ENCODE measurements at places on chromosomes 7 and 10. TPM values are rescaled to one million over a fixed set of nuclear protein-coding genes. Genes with fewer than 3 reads are reported as not detected.
A peak's percentile ranks its signal among the peaks of the same experiment; 100 is the strongest.

GRCh38 chr7:155645662-155646061, 1.2 kb downstream of the RBM33 start:
- H3K27ac ChIP-seq, result no peak overlapping the region
- H3K4me1 ChIP-seq, result peaks cover 20% of the 10 kb centered on the region
- peaks cover 45% of the 10 kb centered on the region for H3K36me3 ChIP-seq
- H3K27me3 ChIP-seq, result no peaks in the 10 kb centered on the region
- peak overlapping the region; percentile 83 for H3K4me3 ChIP-seq
- no peak for DNase-seq

- H3K27ac ChIP-seq, result peak overlapping the region; percentile 87
- H3K27me3 ChIP-seq, result no peaks in the 10 kb centered on the region
- H3K4me1 ChIP-seq, result peaks cover 48% of the 10 kb centered on the region
- peaks cover 34% of the 10 kb centered on the region for H3K36me3 ChIP-seq
- H3K4me3 ChIP-seq, result no peak overlapping the region
These were observed 10.0 kb downstream of the KLF6 start for GRCh38 chr10:3774814-3775695.

Gene SKIDA1
- total RNA-seq, result 0.65 TPM

DNA sequence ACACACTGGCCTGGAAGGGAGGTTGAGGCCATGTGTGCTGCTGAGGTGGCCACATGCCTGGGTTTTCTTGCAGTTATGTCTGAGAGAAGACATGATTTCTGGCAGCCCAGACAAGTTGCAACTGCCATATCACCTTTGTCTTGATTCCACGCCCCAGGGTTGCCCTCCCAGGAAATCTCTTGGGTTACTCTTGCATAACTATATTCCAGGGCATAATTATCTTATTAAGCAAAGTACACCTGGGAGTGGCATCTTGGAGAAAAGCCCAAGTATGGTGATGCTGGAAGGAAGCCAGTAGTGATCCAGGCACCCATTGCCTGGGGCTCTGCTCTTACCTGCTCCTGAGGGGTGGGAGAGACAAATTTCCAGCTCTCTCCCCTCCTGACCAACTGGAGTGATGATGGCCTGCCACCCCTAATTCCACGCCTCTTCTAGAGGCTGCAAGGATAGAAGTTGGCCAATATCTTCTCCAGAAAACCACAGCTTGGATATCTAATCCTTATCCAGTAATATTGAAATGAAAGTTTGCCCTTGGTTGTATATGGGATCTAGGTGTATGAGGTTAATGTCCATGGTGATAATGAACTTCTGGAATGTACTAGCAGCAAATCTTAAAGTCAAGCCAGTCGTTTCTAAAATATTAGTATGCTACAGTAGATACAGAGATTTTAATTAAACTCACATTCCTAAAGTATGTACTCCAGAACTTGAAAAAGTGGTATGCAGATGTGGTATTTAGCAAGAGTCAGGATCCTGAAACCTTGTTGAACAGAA, 5.0 kb downstream of the AKR1B10 start:
- DNase-seq, result peak; percentile 88
- peak overlapping the region; percentile 87 for H3K4me3 ChIP-seq
- H3K4me1 ChIP-seq, result peaks cover 56% of the 10 kb centered on the region
- H3K27ac ChIP-seq, result peak overlapping the region; percentile 96

Gene FAM24B
- 14.8 TPM for total RNA-seq

- no peaks in the 10 kb centered on the region for H3K27me3 ChIP-seq
- H3K4me3 ChIP-seq, result no peak overlapping the region
- no peak for DNase-seq
- H3K36me3 ChIP-seq, result no peaks in the 10 kb centered on the region
- no peaks in the 10 kb centered on the region for H3K4me1 ChIP-seq
These were observed 429.9 kb upstream of the SEMA3A start for GRCh38 chr7:84624527-84624926.
